Stimulated activated CD4-positive, alpha-beta T cell treated with anti-CD3 and anti-CD28 coated beads, TNF-alpha, amount 100 ng/mL, for 24 hours (primary cell): ENCODE measurements at places on chromosomes 1 and 21.

DNA sequence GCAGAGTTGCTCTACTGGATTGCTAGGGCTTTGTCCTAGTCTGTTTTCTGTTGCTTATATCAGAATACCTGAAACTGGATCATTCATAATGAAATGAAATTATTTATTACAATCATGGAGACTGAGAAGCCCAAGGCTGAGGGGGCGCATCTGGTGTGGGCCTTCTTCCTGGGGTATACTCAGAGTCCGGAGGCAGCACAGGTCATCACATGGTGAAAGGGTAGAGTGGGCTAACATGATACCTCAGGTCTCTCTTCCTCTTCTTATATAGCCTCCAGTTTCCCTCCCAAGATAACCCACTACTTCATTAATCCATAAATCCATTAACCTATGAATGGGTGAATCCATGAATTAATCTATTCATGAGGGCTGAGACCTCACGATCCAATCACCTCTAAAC lies 667.6 kb upstream of the NCAM2 start:
- no peak for DNase-seq

- DNase-seq, result peak; percentile 3
Measured at GRCh38 chr1:224851210-224851847, 78.1 kb upstream of the DNAH14 start.

- no peak for DNase-seq
Measured at GRCh38 chr1:199163267-199163666, 524.4 kb downstream of the PTPRC start.

DNA sequence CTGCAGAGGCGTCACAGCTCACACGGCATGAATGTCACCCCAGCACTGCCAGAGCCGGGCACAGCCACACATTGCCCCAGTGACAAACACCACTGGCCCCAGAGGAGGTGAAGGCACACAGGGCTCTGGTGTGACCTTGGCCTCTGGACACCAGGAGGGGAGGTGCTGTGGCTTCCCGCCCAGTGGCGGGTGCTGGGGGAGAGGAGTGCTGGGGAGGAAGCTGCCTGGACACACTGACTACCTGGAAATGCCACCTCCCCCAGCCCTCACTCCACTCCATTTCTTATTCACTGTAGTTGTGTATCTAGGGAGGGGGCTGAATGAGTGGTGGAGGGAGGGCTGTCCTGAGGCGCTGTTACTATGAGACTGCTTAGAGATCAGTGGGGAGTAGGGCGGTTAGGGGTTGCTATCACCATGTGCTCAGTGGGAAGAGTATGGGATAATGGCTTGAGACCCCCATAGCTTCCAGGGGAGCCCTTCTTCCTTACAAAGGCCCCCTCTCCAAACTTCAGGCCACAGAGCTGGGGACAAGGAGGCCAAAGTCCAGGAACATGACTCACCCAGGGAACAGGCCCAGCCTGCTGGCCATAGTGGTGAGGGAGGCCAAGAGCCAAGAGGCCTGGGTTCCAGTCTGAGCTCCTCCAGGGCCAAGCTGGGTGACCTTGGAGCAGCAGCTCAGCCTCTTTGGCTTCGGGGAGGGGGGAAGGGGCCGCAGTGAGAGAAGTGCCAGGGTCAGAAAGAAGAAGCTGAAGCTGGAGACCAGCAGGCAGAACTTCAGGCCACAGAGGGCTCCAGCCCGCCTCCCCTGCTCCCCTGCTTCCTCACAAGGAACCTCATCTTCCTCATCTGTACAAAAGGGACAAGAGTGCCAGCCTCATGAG lies 40.1 kb downstream of the AHDC1 start:
- no peak for DNase-seq

DNA sequence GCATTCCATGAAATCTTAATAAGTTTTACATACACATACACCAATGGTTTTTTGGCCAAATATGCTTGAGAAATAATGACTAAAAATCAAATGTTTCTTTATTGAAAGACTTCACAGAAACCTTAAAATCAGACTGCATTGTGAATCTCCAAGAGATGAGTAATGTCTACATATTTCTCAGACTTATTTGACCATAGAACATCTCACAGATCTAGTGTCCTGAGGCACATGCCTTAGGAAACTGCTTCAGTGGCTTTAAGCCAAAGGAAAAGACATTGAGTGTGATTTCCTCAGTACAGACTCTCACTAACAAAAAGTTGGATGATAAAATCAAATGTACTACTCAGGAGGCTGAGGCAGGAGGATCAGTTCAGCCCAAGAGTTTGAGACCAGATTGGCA lies 6.2 kb upstream of the C1orf105 start:
- no peak for DNase-seq
